ENCODE measurements at places on chromosomes 16 and 17.

- no peak for DNase-seq
Observed at GRCh38 chr17:40063187-40063771, 514 bp downstream of the THRA start.

DNA sequence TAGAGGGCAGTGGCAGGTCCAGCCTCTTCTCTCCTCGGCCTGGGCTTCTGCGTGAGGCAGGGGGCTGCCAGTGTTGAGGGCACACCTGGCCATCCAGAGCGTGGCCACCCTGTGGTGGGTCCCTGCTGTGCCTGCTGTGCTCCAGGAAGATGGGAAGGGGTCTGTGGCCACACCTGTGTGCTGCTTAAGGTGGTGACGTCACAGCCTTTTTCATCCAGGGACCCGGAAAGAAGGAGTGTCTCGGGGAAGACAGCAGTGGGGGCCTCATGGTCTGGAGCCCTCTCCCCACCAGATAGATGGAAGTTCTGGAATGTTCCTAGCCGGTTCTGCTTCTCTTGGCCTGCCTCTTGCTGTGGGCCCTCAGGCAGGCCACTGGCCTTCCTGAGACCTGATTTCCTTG is 36.5 kb downstream of the ACTG1 start:
- no peak for DNase-seq

GRCh38 chr17:8873801-8874715 is 6.6 kb upstream of the PIK3R6 start:
- no peak for DNase-seq

GRCh38 chr16:67928561-67929364 is 2.9 kb downstream of the CTRL start:
- peak; percentile 24 for DNase-seq

DNA sequence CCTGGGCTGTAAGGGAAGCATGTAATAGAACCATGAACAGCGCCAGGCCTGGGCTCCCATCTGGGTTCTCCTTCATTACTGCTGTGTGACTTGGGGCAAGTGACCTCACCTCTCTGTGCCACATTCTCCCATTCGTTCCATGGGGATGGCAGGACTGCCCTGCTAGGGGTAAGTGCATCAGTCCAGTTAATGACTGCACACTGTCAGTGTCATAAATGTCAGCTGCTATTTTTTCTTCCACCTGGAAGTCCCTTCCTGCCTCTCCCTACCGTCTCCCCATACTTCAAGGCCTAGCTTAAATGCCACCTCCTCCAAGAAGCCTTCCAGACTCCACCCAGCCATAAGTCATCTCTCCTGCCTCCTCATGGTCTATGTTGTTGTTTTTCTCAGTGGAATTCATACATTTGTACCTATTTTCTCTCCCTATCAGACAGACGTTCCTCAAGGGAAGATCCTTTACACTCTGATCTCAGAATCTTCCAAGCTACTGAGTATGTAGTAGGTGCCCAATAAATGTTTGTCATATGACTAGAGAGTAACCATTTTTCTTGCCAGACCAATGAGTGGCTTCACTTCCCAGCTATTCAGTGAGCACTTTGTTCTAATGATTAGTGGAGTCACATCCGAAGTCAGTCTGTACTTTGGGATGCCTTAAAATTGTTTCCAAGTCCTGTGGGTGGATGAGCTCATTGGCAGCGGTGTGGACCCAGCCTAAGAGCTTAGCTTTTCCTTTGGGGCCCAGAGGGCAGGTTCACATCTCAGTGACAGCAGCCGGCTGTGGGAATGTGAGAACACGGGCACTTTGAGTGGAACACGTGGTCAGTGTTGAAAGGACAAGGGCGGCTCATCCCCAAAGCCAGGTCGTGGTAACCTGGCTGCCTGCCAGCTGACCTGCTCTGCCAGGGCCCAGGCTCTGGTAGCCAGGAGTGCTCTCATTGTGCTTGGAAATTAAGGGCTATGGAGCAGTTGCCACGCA is 147.5 kb upstream of the GSE1 start:
- no peak for DNase-seq

DNA sequence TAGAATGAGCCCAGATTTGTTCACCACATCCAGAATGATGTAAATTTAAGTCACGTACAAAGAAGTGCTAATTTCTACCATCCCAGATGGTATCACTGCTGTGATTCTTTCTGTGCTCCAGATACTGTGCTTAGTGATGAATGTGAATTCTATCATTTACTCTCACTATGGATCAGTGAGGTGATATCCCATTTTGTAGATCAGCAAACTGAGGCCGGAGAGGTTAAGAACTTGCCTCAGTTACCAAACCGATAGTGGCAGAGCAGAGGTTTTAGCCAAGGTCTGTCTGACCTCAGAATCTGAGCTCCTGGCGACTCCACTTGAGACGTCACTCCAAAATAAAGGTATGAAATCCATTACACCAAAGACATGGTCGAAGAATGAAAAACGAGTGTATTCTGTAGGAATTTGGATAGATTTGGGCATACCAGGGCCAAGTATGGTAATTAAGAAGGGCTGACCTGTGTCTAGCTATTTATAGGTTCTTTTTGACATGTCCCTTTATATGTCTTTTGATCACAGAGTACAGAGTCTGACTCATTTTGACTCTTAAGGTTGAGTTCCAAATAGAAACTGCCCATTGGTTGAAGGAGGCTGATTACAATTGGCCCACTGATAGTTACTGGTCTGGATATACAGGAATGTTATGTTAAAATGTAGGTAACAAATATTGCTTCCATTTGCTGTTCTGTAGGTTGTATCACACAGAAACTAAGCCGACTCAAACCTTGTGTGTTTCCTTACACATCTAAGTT is 10.0 kb downstream of the MAP2K6 start:
- DNase-seq = no peak

GRCh38 chr17:35041390-35041789 is 22.1 kb downstream of the RFFL start:
- no peak for DNase-seq

DNA sequence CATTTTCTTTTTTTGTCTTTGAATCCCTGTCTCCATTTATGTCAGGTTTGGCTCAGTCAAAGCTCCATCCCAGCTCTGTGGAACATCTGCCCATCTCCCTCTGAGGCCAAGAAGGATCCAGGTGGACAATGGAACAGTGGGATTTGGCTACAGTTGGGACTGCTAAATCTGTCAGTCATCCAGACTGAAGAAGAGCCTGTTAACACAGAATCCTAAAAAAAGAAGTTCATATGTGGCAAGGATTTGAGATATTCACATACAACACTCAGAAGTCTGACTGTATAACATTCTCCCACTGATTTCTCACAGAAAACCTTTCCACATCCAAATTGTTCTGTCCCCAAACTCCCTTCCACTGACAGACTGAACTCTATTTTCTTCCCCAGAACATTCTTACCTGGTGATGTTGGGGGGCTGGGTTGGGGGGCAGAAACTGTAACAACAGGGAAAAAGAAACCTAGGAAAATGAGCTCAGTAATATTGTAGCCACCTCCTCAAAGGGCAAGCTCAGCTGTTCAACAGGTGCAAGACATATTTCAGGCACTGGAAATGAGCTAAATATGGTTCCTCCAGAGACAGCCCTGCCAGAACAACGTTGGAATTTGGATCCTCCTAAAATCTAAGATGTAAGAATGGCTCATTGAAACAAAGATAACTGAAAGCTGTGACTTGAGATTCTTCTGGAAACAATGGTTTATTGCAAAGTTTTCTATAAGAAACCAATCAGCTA is 301.5 kb upstream of the CDH5 start:
- DNase-seq = no peak
